ENCODE measurements at places on chromosomes 7 and 10. TPM values are rescaled to one million over a fixed set of nuclear protein-coding genes. Genes with fewer than 3 reads are reported as not detected.
A peak's percentile ranks its signal among the peaks of the same experiment; 100 is the strongest.

- H3K4me1 ChIP-seq = peaks cover 38% of the 10 kb centered on the region
- DNase-seq = no peak
- peak overlapping the region; percentile 94 for H3K27ac ChIP-seq
- H3K4me3 ChIP-seq = no peak overlapping the region
- peaks cover 2% of the 10 kb centered on the region for H3K36me3 ChIP-seq
These were observed 184.3 kb downstream of the NRP1 start for GRCh38 chr10:33150146-33150545.

- H3K27me3 ChIP-seq = no peaks in the 10 kb centered on the region
- no peaks in the 10 kb centered on the region for H3K4me1 ChIP-seq
- H3K36me3 ChIP-seq = no peaks in the 10 kb centered on the region
- no peak overlapping the region for H3K27ac ChIP-seq
- no peak overlapping the region for H3K4me3 ChIP-seq
These were observed 42.5 kb downstream of the FAM13C start for GRCh38 chr10:59319854-59320253.

DNA sequence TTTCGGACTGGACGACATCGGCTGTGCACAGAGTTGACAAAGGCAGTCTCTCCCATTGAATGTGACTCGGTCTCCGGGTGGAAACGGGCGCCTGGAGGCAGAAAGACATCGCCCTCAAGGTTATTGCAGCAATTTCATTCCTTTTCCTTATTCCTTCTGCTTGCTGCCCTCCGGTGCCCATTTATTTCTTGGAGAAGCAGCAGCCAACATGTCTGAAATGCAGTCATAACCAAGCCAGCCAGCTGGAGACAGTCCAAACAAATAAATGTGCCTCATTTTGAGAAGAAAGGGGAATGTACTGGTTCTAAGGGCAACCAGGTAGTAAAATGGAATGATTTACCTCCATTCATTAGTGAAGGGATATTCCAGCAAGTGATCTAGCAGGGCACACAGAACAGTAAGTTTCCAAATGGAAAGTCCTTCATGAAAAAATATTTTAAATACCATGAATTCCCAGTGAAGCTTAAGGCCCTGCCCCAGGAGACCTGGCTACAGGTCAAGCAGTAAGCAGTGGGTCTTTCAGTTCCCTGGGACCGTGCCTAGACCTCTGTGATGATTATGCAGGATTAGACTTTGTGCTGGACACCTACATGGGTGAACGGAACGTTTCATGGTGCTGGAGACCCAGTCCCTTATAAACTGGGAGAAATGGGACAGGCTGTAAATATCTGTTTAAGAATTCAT is 86.6 kb downstream of the ABLIM1 start:
- no peak overlapping the region for H3K27ac ChIP-seq
- no peaks in the 10 kb centered on the region for H3K27me3 ChIP-seq
- H3K36me3 ChIP-seq = no peaks in the 10 kb centered on the region
- H3K4me1 ChIP-seq = peaks cover 2% of the 10 kb centered on the region
- no peak overlapping the region for H3K4me3 ChIP-seq

GRCh38 chr10:110646417-110647135 is 2.4 kb downstream of the RBM20 start:
- peaks cover 71% of the 10 kb centered on the region for H3K27me3 ChIP-seq
- no peak for DNase-seq
- H3K4me1 ChIP-seq = peaks cover 15% of the 10 kb centered on the region
- peaks cover 3% of the 10 kb centered on the region for H3K36me3 ChIP-seq
- H3K4me3 ChIP-seq = no peak overlapping the region

DNA sequence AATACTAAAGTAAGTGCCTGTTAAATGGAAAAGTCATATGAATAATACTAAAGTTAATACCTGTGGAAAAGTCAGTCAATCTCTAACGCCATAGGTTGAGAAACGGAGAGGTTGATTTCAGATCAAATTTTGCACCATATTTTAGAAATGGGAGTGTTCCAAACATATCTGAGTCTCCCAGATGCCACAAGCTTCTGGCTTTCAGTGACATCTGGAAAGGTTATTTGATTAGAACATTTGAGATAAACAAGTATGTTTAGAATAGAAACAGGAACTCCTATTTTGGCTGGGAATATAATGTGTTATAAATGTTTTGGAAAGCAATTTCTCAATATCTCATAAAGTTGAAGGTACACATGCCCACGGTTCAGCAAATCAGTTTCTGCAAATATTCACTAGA is 5.8 kb downstream of the MACC1 start:
- DNase-seq = no peak
- no peaks in the 10 kb centered on the region for H3K36me3 ChIP-seq
- H3K4me1 ChIP-seq = no peaks in the 10 kb centered on the region
- no peak overlapping the region for H3K4me3 ChIP-seq
- no peak overlapping the region for H3K27ac ChIP-seq

DNA sequence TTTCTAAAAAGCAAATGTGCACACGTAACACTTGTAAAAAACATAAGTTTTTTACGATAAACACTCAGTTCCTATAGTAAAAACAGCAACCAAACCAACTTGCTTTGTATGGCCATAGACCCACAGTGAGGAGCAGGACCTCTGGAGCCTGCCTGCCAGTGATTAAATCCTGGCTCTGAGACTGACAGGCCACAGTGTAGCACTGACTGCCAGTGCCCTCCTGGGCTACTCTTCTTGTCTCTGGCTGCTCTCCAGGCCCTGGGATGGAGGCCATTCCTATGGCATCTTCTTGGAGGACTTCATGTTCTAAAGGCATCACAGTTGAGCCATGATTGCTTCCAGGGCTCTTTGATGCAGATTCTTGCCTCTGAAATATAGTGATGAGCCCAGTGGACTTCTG is 22.7 kb upstream of the TMEM254 start:
- H3K4me1 ChIP-seq = peaks cover 9% of the 10 kb centered on the region
- H3K36me3 ChIP-seq = no peaks in the 10 kb centered on the region
- H3K4me3 ChIP-seq = no peak overlapping the region
- no peak for DNase-seq

- H3K4me3 ChIP-seq = no peak overlapping the region
- H3K27me3 ChIP-seq = no peaks in the 10 kb centered on the region
- H3K27ac ChIP-seq = no peak overlapping the region
- peaks cover under 1% of the 10 kb centered on the region for H3K4me1 ChIP-seq
- no peaks in the 10 kb centered on the region for H3K36me3 ChIP-seq
These were observed 430.5 kb upstream of the KLF6 start for GRCh38 chr10:4215485-4215884.

GRCh38 chr7:139915268-139915863 is 86.3 kb downstream of the TBXAS1 start:
- H3K27ac ChIP-seq = no peak overlapping the region
- H3K4me3 ChIP-seq = no peak overlapping the region
- no peaks in the 10 kb centered on the region for H3K27me3 ChIP-seq
- no peak for DNase-seq

GRCh38 chr10:116304923-116305322 is 19.3 kb upstream of the CCDC172 start:
- H3K4me1 ChIP-seq = no peaks in the 10 kb centered on the region
- no peak for DNase-seq
- no peaks in the 10 kb centered on the region for H3K36me3 ChIP-seq
- H3K27ac ChIP-seq = no peak overlapping the region
- no peaks in the 10 kb centered on the region for H3K27me3 ChIP-seq

- no peak overlapping the region for H3K4me3 ChIP-seq
- H3K27ac ChIP-seq = no peak overlapping the region
- peaks cover 34% of the 10 kb centered on the region for H3K27me3 ChIP-seq
- H3K36me3 ChIP-seq = peaks cover 3% of the 10 kb centered on the region
These were observed 60.5 kb downstream of the SORBS1 start for GRCh38 chr10:95500649-95501048.

DNA sequence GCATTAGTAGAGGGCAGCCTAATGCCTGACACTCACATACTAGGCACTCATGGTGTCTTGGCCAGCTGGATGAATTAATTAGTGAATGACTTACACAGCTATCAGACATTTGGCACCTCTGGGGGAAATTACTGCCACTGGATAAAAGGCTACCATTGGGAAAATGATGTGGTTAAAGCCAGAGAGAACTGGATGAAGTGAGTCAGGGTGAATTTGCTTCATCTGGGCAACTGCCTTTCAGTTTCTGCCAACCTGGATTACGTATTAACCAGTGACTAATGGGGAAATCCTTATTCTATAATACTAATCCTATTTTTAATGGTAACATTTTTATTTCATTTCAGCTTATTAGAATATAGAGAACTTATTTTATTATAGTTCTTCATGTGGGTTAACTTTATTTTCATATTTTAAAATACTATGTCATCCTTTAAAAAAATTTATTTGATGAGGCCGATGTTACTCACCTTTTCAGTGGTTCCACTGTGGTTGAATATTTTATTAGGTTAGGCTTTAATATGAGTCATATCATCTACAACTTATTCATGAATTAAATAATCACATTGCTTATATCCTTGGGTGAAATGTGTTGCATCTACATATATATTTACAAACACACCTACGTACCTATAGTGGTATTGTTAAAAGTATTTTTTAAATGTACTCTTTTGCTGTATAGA is 85.6 kb upstream of the CAPZA2 start:
- H3K4me3 ChIP-seq = no peak overlapping the region
- no peaks in the 10 kb centered on the region for H3K4me1 ChIP-seq
- peaks cover 43% of the 10 kb centered on the region for H3K27me3 ChIP-seq
- no peaks in the 10 kb centered on the region for H3K36me3 ChIP-seq
- no peak overlapping the region for H3K27ac ChIP-seq

GRCh38 chr10:103736763-103737162 is 118.6 kb downstream of the SH3PXD2A start:
- no peak overlapping the region for H3K4me3 ChIP-seq
- H3K27me3 ChIP-seq = no peaks in the 10 kb centered on the region
- no peak for DNase-seq
- peaks cover 10% of the 10 kb centered on the region for H3K4me1 ChIP-seq
- H3K27ac ChIP-seq = no peak overlapping the region

- H3K36me3 ChIP-seq = peaks cover 2% of the 10 kb centered on the region
- DNase-seq = no peak
These were observed 67.0 kb downstream of the ZNF467 start for GRCh38 chr7:149706398-149706797.

- no peaks in the 10 kb centered on the region for H3K4me1 ChIP-seq
- no peak for DNase-seq
- no peaks in the 10 kb centered on the region for H3K27me3 ChIP-seq
- H3K36me3 ChIP-seq = no peaks in the 10 kb centered on the region
- H3K27ac ChIP-seq = no peak overlapping the region
These were observed 64.1 kb upstream of the MALRD1 start for GRCh38 chr10:18984531-18984930.

- DNase-seq = no peak
- H3K27me3 ChIP-seq = peaks cover 22% of the 10 kb centered on the region
- no peak overlapping the region for H3K27ac ChIP-seq
- no peaks in the 10 kb centered on the region for H3K4me1 ChIP-seq
- H3K4me3 ChIP-seq = no peak overlapping the region
- peaks cover 3% of the 10 kb centered on the region for H3K36me3 ChIP-seq
These were observed 60.9 kb downstream of the BAMBI start for GRCh38 chr10:28738200-28738599.

- H3K4me3 ChIP-seq = no peak overlapping the region
- peaks cover 11% of the 10 kb centered on the region for H3K4me1 ChIP-seq
- H3K27me3 ChIP-seq = no peaks in the 10 kb centered on the region
These were observed 51.1 kb downstream of the COL17A1 start for GRCh38 chr10:104034401-104035193.

GRCh38 chr7:75842836-75843446 is 29.3 kb upstream of the CCL24 start:
- peaks cover 6% of the 10 kb centered on the region for H3K4me1 ChIP-seq
- H3K4me3 ChIP-seq = no peak overlapping the region
- H3K27me3 ChIP-seq = no peaks in the 10 kb centered on the region

GRCh38 chr7:42017349-42017986 is 219.5 kb downstream of the GLI3 start:
- no peaks in the 10 kb centered on the region for H3K4me1 ChIP-seq
- H3K27me3 ChIP-seq = peaks cover 14% of the 10 kb centered on the region
- H3K4me3 ChIP-seq = no peak overlapping the region
- no peaks in the 10 kb centered on the region for H3K36me3 ChIP-seq
- no peak for DNase-seq

- peaks cover 23% of the 10 kb centered on the region for H3K27me3 ChIP-seq
- peaks cover 8% of the 10 kb centered on the region for H3K4me1 ChIP-seq
- H3K4me3 ChIP-seq = no peak overlapping the region
- no peak overlapping the region for H3K27ac ChIP-seq
- H3K36me3 ChIP-seq = no peaks in the 10 kb centered on the region
These were observed 97.7 kb upstream of the ZPBP start for GRCh38 chr7:50190776-50191175.

GRCh38 chr7:2049782-2050510 is 182.8 kb downstream of the MAD1L1 start:
- no peak overlapping the region for H3K4me3 ChIP-seq
- H3K36me3 ChIP-seq = no peaks in the 10 kb centered on the region
- H3K4me1 ChIP-seq = peaks cover 5% of the 10 kb centered on the region
- H3K27ac ChIP-seq = no peak overlapping the region

- peaks cover 2% of the 10 kb centered on the region for H3K27me3 ChIP-seq
- no peak overlapping the region for H3K4me3 ChIP-seq
- H3K4me1 ChIP-seq = peaks cover 3% of the 10 kb centered on the region
- DNase-seq = no peak
These were observed 52.9 kb downstream of the ZRANB1 start for GRCh38 chr10:124994573-124995473.

Gene TMEM270
- not detected for total RNA-seq

Gene SH2B2
- total RNA-seq = 2.1 TPM

Gene XRCC2
- 0.50 TPM for total RNA-seq

Gene IGF2BP3
- 1.4 TPM for total RNA-seq

Gene SH3PXD2A
- 10.9 TPM for total RNA-seq

Gene NKX2-3
- not detected for total RNA-seq

Gene WEE2
- total RNA-seq = not detected

Gene FGF8
- total RNA-seq = not detected

Gene CALML3
- not detected for total RNA-seq

Gene ZNF467
- total RNA-seq = 8.4 TPM

Gene CTNNA3
- total RNA-seq = not detected

Gene DNAH11
- total RNA-seq = 0.05 TPM
